ENCODE measurements at places on chromosomes 4 and X.

DNA sequence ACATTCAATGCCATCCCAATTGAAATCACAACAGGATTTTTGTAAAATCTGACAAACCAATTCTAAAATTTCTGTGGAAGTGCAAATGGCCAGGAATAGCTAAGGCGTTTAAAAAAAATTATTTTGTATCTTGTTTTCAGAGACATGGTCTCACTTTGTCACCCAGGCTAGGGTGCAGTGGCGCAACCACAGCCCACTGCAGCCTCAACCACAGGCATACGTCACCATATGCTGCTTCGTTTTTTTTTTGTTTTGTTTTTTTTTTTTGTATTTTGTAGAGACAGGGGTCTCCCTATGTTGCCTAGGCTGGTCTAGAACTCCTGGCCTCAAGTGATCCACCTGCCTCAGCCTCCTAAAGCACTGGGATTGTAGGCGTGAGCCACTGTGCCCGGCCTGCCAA lies 24.5 kb downstream of the ZNF41 start:
- DNase-seq = no peak

DNA sequence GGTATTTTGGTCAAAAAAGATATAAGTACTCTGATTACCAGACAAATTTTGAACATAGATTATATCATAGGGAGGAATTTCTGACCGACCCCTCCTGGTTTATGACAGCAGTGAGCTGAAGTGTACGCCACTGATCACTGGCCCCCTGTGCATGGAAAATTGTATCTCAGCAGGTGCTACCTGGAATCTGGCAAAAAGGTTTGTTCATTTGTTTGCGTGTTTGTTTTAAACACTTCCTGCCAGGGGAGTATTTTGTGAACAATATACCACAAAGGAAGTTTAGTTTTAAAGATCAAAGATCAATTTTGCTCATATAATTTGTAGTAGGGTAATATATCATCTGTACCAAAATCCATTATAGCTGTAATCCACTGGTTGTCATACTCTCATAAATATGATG lies 219.7 kb upstream of the TENM3 start:
- no peak for DNase-seq

DNA sequence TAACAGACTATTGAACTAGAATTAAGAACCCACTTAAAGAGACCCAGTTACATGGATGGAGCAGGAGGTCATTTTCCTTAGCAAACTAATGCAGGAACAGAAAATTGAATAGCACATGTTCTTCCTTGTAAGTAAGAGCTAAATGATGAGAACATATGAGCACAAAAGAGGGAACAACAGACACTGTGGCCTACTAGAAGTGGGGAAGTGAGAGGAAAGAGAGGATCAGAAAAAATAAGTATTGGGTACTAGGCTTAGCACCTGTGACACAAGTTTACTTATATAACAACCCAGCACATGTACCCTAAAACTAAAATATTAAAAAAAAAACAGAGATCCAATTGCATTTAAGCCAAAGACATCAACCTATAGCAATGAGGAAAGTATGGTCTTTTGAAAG lies 26.2 kb downstream of the ARAP2 start:
- no peak for DNase-seq

DNA sequence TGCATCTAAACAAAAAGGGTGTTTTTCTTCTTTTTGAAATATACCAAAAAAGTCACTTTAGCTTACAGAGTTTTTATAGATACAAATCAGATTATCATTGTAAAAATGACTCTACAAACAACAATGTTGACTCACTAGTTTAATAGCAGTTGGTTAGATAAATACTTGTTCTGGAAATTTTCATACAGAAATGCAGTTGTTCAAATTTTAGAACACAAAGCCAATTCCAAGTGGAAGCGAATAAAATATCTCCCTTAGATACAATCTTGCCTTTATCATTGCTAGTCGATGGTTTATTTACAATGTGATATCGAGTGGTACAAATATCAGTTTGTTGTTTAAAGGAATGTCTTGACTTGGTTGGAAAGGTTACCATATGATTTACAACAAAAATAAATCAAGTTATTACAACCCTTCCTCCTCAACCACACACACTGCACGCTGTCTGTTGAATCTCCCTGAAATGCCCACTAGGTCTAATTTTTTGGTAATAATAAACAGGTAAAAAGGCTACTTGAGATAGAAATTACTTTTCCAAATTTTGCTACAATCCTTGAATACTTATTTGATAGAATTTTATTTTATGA lies 114.8 kb downstream of the CDS1 start:
- no peak for DNase-seq

GRCh38 chr4:118327554-118328241 lies 25.1 kb downstream of the PRSS12 start:
- DNase-seq = no peak

DNA sequence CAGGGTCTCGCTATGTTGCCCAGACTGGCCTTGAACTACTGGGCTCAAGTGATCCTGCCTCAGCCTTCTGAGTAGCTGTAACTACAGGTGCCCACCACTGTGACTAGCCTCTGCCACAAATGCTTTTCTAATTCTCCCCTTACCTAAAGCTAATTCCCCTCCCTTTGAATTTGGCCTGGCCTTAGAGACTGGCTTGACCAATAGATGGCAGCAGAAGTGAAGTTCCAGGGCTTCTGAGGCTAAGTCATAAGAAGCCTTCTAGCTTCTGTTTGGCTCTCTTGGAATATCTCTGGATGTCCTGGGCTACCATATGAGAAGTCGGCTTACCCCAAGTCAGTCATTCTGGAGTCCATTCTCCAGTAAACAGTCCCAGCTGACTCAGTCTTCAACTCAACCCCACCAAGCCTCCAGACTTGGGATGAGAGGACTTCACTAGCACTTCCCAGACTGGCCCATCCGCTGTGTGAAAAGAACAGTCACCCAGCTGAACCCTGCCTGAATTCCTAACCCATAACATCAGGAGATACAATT lies 61.0 kb downstream of the HPRT1 start:
- peak; percentile 62 for DNase-seq

GRCh38 chr4:46649390-46649789 lies 259.5 kb upstream of the GABRA2 start:
- no peak for DNase-seq

- DNase-seq = no peak
Observed at GRCh38 chr4:142752202-142752786, 93.8 kb downstream of the INPP4B start.

GRCh38 chr4:2947926-2948325 lies 15.3 kb downstream of the NOP14 start:
- no peak for DNase-seq

DNA sequence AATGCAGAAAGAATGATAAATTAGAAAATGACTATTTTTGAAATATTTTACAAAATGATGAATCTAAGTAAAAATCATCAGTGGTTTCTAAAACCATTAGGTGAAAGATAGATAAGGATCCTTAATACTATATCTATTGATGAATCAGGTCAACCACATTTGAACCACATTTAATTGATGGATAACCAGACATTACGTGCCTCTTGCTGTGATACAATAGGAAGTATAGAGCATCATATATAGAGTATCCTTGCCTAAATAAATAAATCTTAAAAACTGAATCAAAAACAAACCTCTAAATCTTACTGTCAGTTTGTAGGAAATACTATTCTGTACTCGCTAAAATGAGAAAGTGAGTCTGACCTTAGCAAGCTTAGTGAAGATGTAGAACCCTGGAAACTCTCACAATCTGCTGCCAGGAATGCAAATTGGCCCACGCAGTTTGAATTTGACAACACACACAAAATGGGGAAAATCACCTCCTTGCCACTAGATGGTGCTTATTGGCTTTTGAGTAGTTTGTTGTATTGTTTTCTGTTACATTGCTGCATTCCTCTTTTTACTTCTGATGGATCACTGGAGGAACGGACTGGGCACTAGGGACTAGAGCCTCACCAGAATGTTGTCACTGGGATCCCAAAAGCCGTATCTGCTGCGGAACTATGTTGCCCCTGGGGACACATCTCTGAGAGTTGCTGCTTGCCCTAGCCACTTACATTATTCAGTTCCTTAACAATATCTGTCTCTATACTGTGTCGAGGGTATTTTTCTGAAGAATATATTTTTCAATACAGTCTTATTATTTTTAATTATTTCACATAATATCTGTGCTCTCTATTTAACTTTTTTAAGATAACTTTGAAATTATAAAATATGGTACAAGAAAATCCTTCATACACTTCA lies 25.4 kb upstream of the SLAIN2 start:
- peak; percentile 49 for DNase-seq

DNA sequence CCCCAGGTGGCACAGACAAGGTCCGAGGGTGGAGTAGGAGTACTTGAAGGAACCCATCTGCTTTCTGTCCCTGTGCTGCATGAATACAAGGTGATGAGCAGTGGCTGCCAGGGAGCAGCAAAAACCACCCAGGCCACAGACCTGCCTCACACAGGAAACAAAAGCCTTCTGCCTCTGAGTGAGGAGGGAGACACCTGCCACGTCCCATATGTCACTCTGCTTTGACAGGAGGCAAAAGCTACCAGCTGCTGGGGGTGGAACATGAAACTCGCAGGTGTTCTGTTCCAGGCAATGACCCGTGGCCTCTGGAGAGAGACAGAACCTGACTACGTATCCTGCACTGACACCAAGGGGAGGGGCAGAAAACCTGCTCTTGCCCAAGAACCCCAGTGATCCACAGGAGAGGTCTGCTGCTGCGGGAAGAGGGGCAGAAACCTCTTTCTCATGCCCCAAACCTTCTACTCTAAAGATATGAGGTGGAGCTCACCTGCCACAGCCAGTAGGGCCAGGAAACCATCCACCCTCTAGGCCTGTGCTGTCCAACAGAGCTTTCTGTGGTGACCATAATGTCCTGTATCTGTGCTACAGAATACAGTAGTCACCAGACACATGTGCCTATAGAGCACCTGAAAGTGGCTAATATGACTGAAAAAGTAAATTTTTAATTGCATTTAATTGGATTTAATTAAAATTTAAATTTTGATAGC lies 172.9 kb downstream of the PRDM5 start:
- DNase-seq = no peak

DNA sequence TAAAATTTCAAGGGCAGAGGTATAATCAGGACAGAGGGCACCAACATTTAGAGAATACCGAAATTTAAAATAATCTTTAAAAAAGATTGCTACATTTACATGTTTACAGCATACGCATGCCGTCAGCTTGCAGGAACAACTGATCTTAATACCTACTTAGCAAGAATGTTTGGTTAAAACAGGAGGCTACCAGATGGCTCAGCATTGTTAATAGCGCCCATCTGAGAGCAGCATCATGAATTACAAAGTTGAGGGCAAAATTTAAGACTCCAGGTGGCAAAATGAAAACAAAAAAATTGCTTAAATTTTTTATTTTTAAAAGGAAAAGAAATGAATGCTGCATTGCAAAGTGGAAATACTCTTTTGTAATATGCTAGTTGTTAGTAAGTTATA lies 241.3 kb downstream of the C4orf33 start:
- DNase-seq = no peak

DNA sequence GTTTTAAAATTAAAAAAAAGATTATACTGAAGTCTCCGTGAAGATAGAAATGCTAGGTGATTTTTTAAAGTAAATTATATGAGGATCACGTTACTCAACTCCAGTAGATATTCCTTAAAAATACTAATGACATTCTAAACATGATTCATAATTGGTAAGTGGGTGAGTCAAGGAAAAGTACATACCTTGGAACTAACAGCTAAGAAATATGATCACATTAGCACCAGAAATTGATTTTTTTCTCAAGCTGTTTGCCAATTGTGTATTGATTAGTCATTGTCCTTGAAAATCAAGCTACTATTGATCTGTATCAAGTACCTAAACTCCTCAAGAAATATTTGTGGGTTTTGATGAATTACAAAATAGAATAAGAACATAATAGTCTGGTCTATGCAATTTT lies 362.6 kb upstream of the PPP1R2C start:
- no peak for DNase-seq

- DNase-seq = no peak
Observed at GRCh38 chr4:84780719-84781118, 185.8 kb downstream of the WDFY3 start.

GRCh38 chr4:74548561-74548960 lies 103.6 kb downstream of the AREG start:
- DNase-seq = no peak

Data from kidney capillary endothelial cell (primary cell).